ENCODE measurements at places on chromosomes 13 and 19. TPM values are rescaled to one million over a fixed set of nuclear protein-coding genes. Genes with fewer than 3 reads are reported as not detected.

DNA sequence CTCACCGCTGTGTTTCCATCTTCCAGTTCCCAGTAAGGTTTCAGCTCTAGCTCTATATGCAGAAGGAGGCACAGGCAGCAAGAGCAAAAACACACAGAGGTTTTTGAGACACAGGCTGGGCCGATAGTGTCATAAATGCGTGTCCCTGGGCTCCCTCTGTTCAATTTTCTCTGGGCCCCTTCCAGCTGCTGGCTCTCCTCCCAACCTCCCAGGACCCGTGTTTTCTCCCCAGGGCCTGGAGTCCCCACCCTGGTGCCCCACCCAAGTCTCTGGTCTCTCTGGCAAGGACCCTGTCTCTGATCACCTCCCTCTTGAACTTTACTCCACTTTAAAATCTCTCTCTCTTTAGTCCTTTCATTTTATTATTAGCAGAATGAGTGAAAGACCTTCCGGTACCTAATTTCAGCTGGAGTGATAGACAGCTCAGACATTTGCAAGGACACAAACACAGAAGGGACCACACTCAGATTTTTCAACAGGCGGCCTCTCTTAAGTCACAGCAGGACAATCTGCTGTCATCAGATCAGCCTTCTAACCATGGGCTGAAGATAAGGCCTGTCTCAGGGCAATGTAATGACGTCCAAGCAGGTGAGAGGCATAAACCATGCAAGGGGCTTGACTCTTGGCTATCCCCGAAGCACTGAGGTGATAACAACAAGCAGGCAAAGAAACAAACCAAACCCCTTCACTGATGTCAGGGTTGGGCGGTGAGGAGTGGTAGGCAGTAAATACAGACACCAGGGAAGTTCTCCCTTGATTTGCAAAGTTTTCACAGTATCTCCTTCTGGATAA lies 190.0 kb upstream of the IRS2 start:
- no peak for DNase-seq

Gene ZNF808
- total RNA-seq: 23.3 TPM

Gene ZNF829
- total RNA-seq: 3.5 TPM

DNA sequence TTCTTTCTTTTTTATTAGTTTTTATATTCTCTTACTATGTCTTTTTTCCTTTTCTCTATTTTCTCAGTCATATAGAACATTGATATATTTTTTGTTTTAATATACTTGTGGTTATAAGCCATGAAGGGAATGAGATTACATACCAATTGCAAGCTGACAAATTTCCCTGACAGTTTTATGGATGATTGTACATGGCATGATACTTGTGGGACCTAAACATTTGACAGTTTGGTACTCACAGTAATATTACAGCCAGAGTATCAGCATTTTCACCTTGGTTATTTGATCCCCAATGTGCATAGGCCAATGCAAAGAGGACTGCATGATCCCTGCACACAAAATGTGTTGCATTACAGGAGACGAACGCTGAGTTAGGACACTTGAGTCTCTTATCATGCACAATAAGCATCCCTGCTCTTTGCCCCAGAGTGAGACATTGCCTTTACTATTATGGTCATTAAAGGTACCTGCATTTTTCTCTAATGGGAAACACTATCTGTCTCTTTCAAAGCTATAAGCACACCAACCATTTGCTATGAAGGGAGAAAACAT lies 713.4 kb upstream of the PCDH20 start:
- DNase-seq: no peak

DNA sequence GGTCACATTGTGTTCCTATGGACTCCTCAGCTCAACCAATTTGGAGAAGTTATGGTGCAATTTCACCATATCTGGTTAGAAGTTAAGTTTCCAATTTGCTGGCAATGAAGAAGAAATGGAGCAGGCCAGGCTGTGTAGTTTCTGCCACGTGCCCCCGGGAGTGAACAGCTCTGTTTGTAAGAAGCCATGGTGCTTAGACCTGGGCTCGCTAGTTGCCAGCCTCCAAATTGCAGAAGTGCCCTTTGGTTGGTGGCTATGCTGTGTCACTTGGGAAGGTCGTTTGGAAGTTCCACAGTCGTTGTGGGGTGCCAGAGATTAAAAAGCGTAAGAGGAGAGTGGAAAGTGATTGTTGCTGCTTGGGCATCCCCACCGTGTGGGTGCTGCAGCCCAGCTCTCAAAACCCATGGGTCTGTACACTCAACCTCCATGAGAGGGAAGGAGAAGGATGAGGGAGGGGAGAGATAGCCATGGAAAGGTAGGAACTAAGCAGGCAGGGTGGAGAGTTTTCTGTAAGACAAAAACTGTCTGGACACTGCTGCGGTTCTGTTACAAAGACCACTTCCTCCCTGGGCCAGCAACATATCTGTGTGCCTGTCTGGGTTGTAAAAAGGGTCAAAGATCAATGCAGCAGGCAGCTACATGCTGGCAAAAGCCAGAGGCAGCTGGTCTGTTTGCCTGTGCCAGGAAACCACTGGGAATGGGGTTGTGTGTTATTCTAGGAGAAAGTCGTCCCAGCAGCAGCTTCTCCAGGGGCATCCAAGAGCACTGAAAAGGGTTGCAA lies 10.8 kb downstream of the ALOX5AP start:
- peak; percentile 88 for DNase-seq

DNA sequence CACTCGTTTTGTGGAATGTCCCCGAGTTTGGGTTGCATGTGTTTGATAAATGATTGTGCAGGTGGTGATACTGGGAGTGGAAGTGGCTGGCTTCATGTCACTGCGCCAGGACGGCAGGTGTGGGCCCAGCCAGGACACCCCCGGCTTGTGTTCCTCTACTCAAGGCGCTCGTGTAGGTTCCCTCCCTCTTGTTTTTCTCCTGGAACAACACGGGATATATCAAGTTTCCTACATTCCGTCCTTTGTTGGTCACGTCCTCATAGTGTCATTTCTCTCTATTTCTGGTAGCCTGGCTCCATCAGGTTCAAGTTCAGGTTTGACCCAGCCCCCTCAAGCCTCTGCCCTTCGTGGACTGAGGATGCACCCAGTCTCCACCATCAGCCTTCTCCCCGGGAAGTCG lies 16.3 kb downstream of the IL17D start:
- no peak for DNase-seq

GRCh38 chr19:14520543-14520942 lies 2.3 kb upstream of the DNAJB1 start:
- no peak for DNase-seq

DNA sequence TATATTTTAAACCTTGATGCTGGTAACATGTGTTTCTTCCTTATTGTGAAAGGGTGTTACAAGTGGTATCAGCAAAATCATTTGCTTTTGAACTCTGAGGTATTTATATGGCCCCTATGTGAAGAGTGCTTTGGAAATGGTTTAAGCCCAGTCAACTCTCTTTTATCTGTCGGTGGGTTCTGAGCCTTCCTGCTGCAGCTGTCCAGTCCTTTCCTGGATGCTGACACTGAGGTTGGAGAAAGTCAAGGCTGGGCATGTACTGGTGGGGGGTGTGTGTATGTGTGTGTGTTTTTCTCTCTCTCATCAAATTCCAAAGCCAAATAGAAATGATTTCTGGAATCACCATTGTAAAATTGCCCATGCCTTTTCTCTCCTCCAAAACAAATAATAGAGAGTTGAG lies 221.2 kb downstream of the LMO7 start:
- no peak for DNase-seq

GRCh38 chr13:28636677-28637317 lies 22.1 kb upstream of the POMP start:
- DNase-seq: peak; percentile 89

DNA sequence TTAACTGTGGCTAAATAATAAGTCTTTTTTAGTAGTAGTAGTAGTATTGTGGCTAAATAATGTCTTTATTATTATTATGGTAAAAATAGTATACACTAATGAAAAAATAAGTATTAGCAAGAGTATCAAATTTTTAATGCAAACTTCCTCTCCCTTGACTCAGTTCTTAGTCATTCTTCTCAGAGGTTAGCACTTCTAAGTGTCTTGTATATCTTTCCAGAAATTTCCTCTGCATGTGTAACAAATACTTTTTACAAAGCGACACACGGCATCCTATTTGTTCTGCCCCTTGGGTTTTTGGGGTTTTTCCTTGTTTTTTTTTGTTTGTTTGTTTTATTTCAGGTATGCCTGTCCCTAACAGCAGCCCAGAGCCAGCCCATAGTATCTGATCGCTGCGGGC lies 20.9 kb downstream of the SIN3B start:
- no peak for DNase-seq

DNA sequence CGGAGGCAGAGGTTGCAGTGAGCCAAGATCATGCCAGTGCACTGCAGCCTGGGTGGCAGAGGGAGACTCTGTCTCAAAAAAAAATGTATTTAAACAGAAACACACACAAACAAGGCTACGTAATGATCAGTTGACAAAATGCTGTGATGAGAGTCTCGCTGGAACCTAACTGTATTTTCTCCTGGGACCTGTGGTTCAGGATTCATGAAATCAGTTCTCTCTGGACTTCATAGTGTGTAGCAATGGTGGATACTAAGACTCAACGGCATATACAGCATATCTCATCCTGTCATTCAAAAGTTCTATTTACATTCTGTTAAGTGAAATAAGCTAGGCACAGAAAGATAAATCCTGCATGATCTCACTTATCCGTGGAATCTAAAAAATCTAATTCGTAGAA lies 37.4 kb downstream of the CYP4F2 start:
- DNase-seq: no peak

- no peak for DNase-seq
Observed at GRCh38 chr13:79966493-79966895, 374.4 kb downstream of the SPRY2 start.

GRCh38 chr13:48892053-48892687 lies 83.5 kb upstream of the FNDC3A start:
- DNase-seq: peak; percentile 70

DNA sequence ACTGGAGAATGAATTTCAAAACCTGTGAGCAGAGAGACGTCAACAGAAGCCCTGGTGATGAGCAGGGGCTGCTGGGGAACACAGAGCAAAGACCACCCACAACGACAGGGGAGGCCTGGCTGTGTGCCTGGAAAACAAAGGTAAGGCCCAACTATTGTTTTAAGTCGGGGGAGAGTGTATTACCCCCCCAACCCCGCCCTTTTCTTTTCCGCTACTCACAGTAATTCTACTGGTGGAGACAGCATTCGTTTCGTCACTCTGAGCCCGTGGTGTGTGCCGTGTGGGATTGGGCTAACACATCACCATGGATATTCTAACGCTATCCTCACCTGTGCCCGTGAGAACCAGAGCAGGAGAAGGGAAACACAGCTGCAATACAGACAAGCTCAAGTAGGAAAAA lies 18.6 kb upstream of the ADPRHL1 start:
- DNase-seq: no peak

Gene B3GNT8
- total RNA-seq: 1.6 TPM

DNA sequence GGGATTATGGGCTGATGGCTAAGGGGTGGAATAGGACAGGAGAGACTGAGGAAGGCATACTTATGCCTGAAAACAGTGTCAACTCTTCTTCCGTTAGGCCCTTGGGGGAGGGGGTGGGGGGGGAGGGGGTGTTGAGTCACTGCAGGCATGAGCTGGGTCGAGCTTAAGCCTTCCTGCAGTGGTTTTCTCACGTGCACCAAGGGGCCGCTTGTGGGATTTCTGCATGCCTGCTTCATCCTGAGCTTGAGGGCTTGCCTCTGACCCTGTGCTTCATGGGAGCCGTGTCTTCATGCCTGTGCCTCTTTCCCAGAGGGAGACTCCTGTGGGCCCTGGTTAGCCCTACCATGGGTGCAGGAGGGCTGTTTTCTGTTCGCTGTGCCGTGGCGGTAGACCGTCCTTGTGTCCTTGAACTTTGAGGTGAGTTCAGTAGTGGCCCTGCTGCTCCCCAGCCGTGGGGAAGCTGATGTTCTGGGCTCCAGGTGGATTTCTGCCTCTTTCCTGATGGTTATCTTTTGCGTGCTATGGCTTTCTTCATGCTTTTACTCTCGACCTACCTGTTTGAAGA lies 186.1 kb downstream of the PCCA start:
- DNase-seq: peak; percentile 42

GRCh38 chr19:55088543-55089341 lies 13.1 kb downstream of the EPS8L1 start:
- DNase-seq: peak; percentile 59

- no peak for DNase-seq
Observed at GRCh38 chr13:99288089-99288488, 19.1 kb downstream of the GPR183 start.

Gene MBD3L3
- total RNA-seq: not detected

Gene EHD2
- 166 TPM for total RNA-seq

- DNase-seq: no peak
Observed at GRCh38 chr19:55340784-55341147, 1.1 kb downstream of the KMT5C start.

Gene MEIOSIN
- not detected for total RNA-seq

DNA sequence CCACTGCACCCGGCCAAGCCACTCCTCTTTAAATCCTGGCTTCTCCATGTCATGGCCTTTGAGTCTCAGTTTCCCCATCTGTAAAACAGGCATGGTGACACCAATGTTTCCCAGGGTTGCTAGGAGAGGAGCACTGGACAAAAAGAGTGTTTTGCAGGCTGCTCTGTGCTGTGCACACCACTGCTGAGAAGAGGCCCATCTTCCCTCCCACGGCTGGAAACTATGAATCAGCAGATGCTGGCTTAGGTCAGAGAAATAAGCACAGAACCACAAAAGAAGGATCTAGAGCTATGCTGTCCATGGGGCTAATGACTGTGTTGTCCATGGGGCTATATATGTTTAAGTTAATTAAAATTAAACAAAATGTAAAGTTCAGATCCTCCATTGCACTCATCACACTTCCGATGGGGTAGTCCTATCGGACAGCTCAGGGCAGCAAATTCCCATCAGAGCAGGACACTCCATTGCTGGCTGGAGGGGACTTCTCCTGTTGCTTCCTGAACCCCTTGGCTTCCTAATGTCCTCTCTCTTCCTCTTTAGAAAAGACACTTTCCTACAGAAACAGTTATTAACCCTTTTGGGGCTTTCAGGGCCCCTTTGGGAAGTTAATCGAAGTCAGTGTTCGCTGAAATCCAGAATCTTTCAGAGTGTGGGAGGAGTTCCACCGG lies 37.1 kb downstream of the TSHZ3 start:
- peak; percentile 81 for DNase-seq

DNA sequence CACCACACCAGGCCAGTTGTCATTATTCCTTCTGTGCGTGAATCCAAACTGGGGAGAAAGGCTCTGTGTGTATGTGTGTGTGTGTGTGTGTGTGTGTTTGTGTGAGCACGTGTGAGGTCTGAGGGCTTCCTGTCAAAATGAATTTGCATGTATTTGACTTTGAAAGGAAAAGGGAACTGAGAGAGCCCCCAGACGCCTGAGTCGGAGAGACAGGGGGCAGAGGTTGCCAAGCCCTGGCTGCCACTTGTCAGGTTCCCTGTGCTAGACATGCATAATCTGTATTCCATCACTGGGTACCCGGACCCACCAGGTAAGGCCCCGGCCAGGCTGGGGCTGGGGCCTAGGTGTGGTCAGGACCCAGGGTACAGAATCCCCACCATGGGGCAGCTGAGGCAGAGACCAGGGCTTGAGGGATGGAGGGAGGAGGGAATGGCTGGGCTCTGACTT lies at the start of gene CLEC17A:
TSS of gene CLEC17A (plus strand) at position 191 of the 447 bp plus-strand sequence. CDS start at position 268, 77 bp downstream.
- DNase-seq: no peak

GRCh38 chr19:16051254-16052025 lies 24.9 kb upstream of the TPM4 start:
- peak; percentile 28 for DNase-seq

- peak; percentile 85 for DNase-seq
Observed at GRCh38 chr13:48126944-48127830, 32.3 kb upstream of the MED4 start.

GRCh38 chr19:22619371-22619770 lies 14.8 kb upstream of the ZNF492 start:
- no peak for DNase-seq

GRCh38 chr19:54164369-54165068 lies 5.0 kb upstream of the LENG1 start:
- DNase-seq: peak; percentile 34

GRCh38 chr13:103403814-103404213 lies 337.6 kb upstream of the SLC10A2 start:
- DNase-seq: no peak

Gene CFAP97D2
- not detected for total RNA-seq
